Aorta (tissue), 5 donors: ENCODE measurements at places on chromosomes 7 and 10. TPM values are rescaled to one million over a fixed set of nuclear protein-coding genes. Genes with fewer than 3 reads are reported as not detected.

The GNGT1 gene
- not detected for total RNA-seq

The CTAGE15 gene
- not detected for total RNA-seq

The SPDYE6 gene
- not detected for total RNA-seq

The TEX36 gene
- not detected for total RNA-seq

The MYO3A gene
- total RNA-seq, result 0.84 TPM

The SFRP4 gene
- 302 TPM for total RNA-seq

The C10orf88 gene
- total RNA-seq, result 9.7 TPM

The IGFBP3 gene
- total RNA-seq, result 143 TPM

The MINDY4 gene
- total RNA-seq, result 20.2 TPM

The HACD1 gene
- total RNA-seq, result 52.8 TPM

The CLDN12 gene
- total RNA-seq, result 29.0 TPM

The ANTXRL gene
- total RNA-seq, result 0.60 TPM

The LIPM gene
- not detected for total RNA-seq

The NPSR1 gene
- total RNA-seq, result not detected

The NDUFB2 gene
- total RNA-seq, result 106 TPM

The MYO1G gene
- 7.2 TPM for total RNA-seq

The STOX1 gene
- total RNA-seq, result 0.27 TPM

The IKZF1 gene
- total RNA-seq, result 13.5 TPM

The HYAL4 gene
- total RNA-seq, result not detected

The NODAL gene
- total RNA-seq, result not detected

The VSIR gene
- 91.8 TPM for total RNA-seq

The SLC26A3 gene
- not detected for total RNA-seq

The CACNA2D1 gene
- total RNA-seq, result 40.5 TPM

The IRF5 gene
- 15.5 TPM for total RNA-seq

The SRRM3 gene
- total RNA-seq, result 3.0 TPM

The ZNF804B gene
- total RNA-seq, result not detected
